ENCODE measurements at places on chromosomes 4 and X.

DNA sequence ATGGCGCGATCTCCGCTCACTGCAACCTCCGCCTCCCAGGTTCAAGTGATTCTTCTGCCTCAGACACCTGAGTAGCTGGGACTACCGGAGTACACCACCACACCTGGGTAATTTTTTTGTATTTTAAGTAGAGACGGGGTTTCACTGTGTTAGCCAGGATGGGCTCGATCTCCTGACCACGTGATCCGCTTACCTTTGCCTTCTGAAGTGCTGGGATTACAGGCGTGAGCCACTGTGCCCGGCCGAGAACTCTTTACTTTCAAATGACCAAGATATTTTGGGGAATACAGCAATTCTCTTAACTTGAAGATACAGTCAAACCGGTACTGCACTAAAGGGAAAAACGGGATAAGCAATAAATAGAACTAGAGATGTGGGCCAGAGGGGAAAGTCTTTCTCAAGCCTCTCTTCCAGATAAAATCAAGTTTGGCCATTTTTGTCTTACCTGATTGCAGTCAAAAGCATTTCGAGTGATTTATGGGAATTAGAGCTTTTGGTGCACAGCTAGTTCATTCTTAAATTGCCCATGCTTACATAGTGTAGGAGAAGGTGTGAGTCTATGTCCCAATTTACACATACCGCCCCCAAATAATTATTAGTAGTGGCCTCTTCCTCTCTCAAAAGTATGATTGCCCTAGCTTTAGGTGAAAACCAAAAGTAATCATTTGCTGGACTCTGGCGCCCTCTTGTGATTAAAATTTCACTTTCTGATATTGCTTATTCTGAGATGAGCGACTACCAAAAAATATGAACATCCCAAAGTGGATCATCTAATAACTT, 53.2 kb upstream of the ABCG2 start:
- DNase-seq: peak; percentile 47

- no peak for DNase-seq
Observed at GRCh38 chr4:23828020-23828715, 61.7 kb downstream of the PPARGC1A start.

DNA sequence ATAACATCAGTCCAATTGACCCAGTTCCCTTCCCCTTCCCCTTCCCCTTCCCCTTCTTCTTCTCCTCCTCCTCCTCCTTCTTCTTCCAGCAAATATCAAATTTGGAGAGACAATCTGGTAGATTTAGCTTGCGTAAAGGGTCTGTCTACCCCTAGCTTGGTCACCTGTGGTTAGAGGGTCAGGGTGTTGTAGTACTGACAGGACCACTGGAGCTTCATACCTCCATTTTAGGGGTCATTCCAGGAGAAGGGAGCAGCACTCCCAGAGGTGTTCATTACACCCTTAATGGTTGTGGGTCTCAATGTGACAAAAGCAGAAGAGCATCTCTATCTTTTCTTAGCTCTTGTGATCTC, 3.7 kb upstream of the FGB start:
- DNase-seq: no peak

DNA sequence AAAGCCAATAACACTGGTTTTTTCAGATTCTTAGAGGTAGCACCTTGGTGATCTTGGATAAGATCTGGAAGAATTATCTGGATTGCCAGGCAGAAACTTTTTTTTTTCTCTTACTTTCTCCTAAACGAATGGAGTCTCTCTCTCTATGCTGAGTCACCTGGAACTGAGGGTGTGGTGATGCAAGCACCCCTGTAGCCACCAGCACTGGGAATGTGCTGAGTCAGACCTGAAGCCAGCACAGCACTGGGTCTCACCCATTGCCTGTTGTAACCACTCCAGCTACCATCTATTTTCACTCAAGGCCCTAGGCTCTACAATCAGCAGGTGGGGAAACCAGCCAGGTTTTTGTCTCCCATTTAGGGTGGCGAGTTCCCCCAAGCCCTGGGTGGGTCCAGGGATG, 923.8 kb downstream of the RAPGEF2 start:
- DNase-seq: no peak

DNA sequence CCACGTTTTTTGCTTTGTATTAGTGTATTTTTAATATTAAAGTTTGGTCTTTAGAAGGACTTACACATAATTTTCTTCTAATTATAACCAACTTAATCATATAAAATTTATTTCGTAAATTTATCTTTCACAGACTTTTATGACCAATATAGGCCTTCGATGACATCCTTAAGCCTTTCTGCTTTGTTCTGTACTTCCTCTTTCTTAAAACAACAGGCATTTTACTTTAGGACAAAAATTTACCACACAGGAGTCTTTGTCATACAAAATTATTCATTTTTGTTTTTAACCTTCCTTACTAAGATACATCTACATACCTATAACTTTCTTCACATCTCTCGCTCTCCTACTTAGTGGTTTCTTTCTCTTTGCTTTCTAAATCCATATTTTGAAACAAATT, 56.3 kb downstream of the RGS12 start:
- no peak for DNase-seq

GRCh38 chrX:109373468-109373867, 108.4 kb downstream of the GUCY2F start:
- DNase-seq: no peak

DNA sequence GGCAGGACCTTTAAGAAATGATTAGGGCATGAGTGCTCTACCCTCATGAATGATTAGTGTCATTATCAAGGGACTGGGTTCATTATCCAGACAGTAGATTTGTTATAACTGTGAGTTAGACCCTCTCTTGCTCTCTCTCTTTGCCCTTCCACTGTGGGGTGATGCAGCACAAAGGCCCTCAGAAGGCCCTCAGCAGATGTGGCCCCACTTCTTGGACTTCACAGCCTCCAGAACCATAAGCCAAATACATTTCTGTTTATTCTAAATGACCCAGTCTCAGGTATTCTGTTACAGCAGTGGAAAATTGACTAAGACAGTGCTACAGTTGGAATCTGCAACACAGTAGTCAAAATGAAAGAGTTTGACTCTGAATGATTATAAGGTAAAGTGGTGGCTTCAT, 17.2 kb upstream of the PDLIM5 start:
- DNase-seq: no peak

DNA sequence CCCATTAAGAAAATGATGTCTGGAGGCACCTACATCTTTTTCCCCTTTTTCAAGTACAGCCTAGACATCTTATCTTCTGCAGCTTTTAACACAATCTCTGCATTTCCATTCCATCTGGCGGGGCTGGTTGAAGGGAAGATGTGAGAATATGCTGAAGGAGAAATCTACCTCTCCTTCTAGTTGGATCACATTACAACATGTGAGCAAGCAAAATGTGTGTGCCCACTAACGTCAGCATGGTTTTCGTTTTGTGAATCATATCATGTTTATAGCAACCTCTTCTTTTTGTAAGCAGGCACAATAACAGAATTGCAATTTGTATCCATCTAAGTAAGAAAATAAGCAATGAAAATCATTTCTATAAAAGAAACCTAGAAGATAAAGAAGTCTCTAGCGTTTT, 28.9 kb upstream of the MID1 start:
- DNase-seq: no peak

DNA sequence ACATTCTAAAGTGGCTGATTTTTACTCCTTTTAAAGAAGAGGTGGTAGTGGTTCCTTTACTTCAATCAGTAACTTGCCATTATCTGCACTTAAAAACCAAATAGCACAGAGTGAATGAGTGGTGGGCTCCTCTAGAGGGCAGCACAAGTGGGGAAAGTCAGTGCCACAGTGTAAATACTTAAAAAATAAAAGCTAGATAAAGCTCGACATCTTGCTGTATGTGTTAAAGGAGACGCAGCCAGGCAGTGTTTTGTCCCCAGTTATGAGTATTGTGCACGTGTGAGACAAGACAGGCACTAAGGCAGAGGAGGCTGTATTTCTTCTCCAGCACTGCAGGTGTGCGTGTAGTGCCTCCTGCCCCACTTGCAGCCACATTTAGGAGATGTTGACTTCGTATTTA, 24.6 kb downstream of the NAP1L5 start:
- no peak for DNase-seq

DNA sequence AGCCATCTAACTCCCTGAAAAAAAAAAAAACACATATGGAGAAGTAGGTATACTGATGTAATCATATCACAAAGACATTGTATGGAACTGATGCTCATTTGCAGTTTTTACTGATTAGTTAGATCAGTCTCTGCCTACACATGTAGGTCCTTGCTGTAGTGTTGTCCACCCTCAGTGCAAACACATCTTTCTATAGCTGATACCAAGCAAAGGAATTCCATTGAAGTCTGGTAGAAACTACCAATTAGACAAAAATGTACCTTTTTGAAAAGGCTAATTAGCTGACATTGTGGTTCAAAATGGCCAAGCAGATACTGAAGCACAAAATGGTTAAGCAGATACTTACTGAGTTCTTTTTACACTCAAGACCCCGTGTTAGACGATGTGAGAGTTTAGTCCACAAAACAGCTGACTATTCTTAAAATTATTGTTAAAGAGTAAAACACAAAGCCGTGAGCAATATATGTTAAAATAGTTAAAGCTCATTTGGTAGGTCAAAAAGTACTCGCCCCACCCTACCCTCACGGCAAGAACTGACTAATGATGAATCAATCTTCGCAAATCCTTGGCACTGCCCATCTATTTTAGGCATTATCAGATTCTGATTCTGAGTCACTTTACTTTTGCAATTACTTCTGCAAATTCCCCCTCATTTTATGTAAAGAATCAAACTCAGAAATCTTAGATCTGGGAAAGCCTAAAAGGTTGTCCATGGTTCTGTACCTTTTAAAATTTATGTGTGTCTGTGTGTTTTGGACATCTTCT, 40.4 kb downstream of the COL4A6 start:
- DNase-seq: no peak

GRCh38 chr4:2768124-2768523, 12.0 kb upstream of the TNIP2 start:
- no peak for DNase-seq

DNA sequence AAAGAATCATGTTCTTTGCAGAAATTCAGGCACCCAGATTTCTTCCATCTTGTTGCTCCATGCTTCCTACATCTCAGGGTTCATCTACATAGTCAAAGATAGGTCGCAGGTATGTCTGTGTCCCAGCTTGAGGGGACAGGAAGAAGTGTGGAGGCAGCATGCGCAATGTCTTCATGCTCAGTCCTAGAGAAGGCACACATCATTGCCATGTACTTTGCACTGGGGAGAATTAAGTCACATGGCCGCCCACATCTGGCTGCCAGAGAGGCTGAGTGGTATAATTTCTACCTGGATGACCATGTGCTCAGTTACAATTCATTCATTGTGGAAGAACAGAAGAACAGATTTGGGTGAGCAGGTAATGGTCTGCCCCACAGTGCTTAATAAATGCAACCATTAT, 54.1 kb downstream of the GAB1 start:
- no peak for DNase-seq

All from stimulated activated CD4-positive, alpha-beta T cell treated with anti-CD3 and anti-CD28 coated beads, Interleukin-2, amount 100 ng/mL, for 48 hours (primary cell).